ENCODE measurements at places on chromosomes 11 and 22. TPM values are rescaled to one million over a fixed set of nuclear protein-coding genes. Genes with fewer than 3 reads are reported as not detected.

- H3K27me3 ChIP-seq = no peaks in the 10 kb centered on the region
- DNase-seq = no peak
- peaks cover 38% of the 10 kb centered on the region for H3K4me1 ChIP-seq
- H3K4me3 ChIP-seq = no peak overlapping the region
Observed at GRCh38 chr11:113316256-113316655, 1.9 kb downstream of the TTC12 start.

- peaks cover 30% of the 10 kb centered on the region for H3K4me1 ChIP-seq
- no peak for DNase-seq
- H3K27ac ChIP-seq = no peak overlapping the region
- H3K4me3 ChIP-seq = no peak overlapping the region
- H3K27me3 ChIP-seq = no peaks in the 10 kb centered on the region
Observed at GRCh38 chr11:32821517-32821916, 8.2 kb upstream of the PRRG4 start.

The CRACR2B gene
- total RNA-seq = 0.48 TPM

GRCh38 chr11:23112987-23113886 is 253.0 kb upstream of the CCDC179 start:
- no peak for DNase-seq
- no peaks in the 10 kb centered on the region for H3K4me1 ChIP-seq

Data from esophagus squamous epithelium (tissue), 5 donors.